ENCODE measurements at places on chromosomes 5 and 9.

DNA sequence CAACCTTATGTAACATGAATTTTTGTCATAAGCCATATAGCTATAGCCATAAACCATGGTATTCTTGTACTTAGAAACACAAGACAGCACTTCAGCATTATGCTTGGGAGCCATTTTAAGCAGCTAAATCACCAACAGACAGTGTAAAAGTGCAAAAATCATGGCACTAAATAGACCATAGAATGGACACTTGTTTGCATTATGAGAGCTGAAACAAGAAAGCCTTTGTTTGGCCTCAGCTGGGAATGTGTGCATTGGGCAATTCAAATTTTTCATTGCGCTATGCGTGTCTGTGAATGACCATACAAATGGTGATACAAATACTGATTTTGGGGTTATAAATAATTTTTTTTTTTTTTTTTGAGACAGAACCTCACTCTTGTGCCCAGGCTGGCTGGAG is 23.7 kb downstream of the KDM4C start:
- DNase-seq, result no peak

DNA sequence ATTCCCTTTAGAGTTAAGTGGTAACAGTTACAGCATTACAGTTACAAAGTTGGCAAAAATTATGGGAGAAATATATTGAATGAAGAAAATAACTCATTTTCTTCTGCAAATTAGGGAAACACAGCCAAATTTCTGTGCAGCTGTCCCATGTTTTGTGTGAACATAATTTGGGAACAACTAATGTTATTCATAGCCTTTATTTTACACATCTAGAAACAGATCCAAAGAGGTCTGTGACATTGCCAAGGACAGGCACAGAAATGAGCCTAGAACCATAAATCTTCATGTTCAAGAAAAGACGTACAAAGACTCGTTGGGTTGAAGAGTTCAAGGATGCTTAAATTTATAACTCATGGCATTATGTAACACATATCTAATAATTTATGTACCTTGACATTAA is 114.1 kb upstream of the TXNDC8 start:
- no peak for DNase-seq

- no peak for DNase-seq
These were observed 690.9 kb downstream of the ISL1 start for GRCh38 chr5:52073993-52074689.

- no peak for DNase-seq
These were observed 115.6 kb downstream of the WDR70 start for GRCh38 chr5:37494756-37495155.

GRCh38 chr9:107989544-107989943 is 500.0 kb upstream of the KLF4 start:
- DNase-seq, result no peak

- DNase-seq, result no peak
These were observed 360.6 kb downstream of the ARRDC3 start for GRCh38 chr5:91022518-91022917.

DNA sequence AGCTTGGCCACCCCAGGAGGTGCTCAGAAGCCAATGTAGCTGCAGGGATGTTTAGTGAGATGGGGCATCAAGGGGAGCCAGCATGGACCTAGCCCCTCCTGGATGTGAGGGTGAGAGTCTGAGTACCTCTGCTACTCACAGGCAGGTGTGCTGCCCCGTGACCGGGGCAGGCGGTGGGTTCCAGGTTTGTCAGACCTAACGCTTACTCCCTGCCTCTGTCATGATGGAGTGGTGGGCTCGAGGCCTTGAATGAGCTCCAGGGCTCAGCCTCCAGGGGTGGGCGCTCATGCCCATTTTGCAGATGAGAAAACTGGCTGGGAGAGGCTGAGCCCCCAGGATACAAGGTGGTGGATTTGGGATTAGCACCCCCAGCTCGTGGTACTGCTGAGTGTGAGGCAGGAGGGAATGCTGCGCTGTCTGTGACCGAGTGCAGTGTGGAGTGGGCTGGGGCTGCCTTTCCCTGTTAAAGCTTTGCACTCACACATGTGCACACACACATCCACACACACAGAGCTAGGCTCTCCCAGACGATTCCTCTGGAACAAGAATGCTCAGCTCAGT is 1.5 kb downstream of the RXRA start:
- DNase-seq, result no peak

GRCh38 chr5:2126512-2126911 is 243.8 kb upstream of the IRX4 start:
- no peak for DNase-seq

DNA sequence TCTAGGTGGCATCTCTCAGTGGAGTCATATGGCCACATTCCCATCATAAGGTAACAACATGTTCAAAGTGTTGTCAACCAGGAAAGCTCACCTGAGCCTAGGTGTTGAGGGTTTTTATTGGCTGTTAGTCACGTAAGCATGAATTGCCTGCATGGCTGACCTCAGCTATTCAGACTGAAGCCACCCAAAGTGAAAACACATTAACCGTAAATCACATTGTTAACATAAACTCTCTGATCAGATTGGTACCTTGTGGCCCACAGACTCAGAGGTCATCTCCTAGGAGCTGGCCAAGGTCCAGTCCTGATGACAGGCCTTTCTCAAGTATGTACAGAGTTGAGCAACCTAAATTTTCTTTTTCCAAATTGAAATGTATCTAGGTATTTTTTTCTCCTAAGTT is 26.7 kb downstream of the SRFBP1 start:
- DNase-seq, result no peak

DNA sequence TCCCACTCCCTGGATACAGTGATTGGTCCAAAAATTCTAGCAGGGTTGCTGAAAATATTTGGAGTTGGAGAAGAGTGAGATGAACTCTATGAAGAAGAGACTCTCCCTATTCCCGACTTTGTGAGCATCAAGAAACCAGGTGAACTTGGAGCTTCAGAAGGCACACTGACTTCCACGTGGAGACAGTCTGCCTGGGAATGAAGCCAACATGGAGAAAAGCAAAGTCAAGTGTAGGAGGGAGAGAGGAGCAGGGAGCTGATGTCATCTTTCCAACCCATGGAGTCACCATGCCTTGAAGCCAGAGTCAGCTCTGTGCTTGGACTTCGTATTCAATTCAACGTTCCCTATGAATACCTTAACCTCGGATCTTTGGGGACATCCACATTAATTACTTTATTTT is 125.1 kb downstream of the NPR3 start:
- no peak for DNase-seq

GRCh38 chr9:137280474-137281344 is 3.2 kb downstream of the TOR4A start:
- no peak for DNase-seq

GRCh38 chr5:148760945-148761638 is 65.3 kb upstream of the ADRB2 start:
- DNase-seq, result no peak

- no peak for DNase-seq
These were observed 113.3 kb downstream of the SCAMP1 start for GRCh38 chr5:78473751-78474150.

GRCh38 chr5:139019880-139020279 is 144.7 kb upstream of the LRRTM2 start:
- no peak for DNase-seq

- DNase-seq, result no peak
These were observed 30.6 kb downstream of the CRHBP start for GRCh38 chr5:76983468-76983867.

- DNase-seq, result no peak
These were observed 110.4 kb upstream of the EPB41L4A start for GRCh38 chr5:112529525-112529924.

DNA sequence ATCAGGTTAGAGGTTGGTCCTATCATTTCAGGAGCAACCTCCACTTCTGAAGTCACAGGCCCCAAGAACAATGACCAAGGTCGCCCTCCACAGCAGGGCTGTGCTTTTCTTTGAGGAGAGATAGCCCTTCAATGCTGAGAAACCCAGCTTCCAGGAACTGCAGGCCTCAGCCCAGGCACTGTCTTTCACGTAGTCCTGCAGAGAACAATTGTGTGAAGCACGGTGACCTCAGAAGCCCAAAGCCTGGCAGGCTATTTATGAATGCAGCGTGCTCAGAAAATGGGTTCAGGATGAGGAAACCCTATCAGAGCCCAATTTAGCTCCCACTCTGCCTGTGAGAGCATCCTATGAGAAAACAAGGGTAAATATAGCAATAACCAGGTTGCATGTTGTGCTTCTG is 388.3 kb downstream of the PLK2 start:
- DNase-seq, result no peak

- peak; percentile 12 for DNase-seq
These were observed 2.6 kb downstream of the LURAP1L start for GRCh38 chr9:12777121-12778022.

DNA sequence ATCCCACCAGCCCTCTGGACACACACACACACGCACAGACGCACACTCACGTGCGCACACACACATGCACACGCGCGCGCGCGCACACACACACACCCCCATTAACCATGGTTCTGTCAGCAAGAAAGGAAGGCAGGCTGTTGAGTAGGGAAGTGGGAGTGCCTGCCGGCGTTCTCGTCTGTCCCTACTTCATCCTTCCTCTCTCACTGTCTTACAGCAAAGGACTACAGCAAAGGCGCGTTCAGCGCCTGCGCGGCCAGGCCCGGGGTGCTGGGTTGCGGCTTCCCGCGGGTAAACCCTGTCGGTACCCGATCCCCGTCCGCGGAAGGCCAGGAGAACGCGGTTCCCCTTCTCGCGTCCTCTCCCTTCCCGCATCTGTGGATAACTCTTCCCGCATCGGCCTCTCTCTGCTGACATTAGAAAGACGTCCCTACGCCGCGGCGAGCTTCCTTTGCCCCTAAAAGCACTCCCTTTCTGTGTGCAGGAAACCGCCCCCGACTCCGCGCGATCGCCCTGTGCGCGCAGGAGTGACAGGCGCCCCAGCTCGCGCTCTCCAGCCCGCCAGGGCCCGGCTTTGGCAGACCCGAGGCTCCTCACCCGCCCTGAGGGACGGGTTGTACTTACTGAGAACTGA is 219.2 kb downstream of the AGTPBP1 start:
- peak; percentile 45 for DNase-seq

- DNase-seq, result peak; percentile 11
These were observed 2.0 kb downstream of the SEMA6A start for GRCh38 chr5:116572350-116573278.

GRCh38 chr5:107389130-107389774 is 281.5 kb downstream of the EFNA5 start:
- no peak for DNase-seq

- no peak for DNase-seq
These were observed 2.4 kb downstream of the SLC35D2 start for GRCh38 chr9:96381125-96381524.

- peak; percentile 21 for DNase-seq
These were observed 7.7 kb upstream of the PBX3 start for GRCh38 chr9:125739436-125739835.

- DNase-seq, result no peak
These were observed 182.5 kb upstream of the NR3C1 start for GRCh38 chr5:143585970-143586369.

All from hepatic stellate cell (primary cell).